Sciatic nerve (tissue), 2 donors: ENCODE measurements at places on chromosomes 11 and 22. TPM values are rescaled to one million over a fixed set of nuclear protein-coding genes. Genes with fewer than 3 reads are reported as not detected.

DNA sequence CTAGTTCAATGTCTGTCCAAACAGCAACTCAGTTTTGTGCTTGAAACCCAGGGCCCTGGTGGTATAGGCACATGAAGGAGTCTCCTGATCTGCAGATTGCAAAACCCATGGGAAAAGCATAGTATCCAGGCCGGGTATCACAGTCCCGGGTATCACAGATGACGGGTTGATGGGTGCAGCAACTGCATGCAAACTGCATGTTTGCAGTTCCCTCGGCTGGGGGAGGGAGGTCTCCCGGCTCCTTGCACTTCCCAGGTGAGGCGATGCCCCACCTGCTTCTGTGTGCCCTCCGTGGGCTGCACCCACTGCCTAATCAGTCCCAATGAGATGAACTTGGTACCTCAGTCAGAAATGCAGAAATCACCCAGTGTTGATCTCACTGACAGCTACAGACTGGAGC lies 53.9 kb downstream of the KCNQ1 start:
- DNase-seq = no peak

DNA sequence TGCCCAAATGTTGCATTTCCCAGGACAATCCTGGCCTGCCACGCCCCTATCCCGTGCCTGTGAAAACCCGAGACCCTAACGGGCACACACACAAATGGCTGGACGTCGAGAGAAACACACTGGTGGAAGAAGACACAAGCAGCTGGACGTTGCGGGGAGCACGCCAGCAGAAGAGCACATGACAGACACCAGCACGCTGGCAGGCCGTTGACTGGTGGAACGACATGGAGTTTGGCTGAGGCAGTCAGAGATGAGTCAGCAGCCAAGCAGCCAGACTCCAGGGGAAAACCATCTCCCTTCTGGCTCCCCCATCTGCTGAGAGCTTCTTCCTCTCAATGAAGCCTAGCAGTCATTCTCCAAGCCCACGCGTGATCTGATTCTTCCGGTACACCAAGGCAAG lies 606.7 kb upstream of the LRRC4C start:
- DNase-seq = no peak

- no peak for DNase-seq
These were observed 139.2 kb downstream of the MAML2 start for GRCh38 chr11:96203567-96204365.

GRCh38 chr22:29433856-29434255 lies 4.5 kb upstream of the RFPL1 start:
- no peak for DNase-seq

DNA sequence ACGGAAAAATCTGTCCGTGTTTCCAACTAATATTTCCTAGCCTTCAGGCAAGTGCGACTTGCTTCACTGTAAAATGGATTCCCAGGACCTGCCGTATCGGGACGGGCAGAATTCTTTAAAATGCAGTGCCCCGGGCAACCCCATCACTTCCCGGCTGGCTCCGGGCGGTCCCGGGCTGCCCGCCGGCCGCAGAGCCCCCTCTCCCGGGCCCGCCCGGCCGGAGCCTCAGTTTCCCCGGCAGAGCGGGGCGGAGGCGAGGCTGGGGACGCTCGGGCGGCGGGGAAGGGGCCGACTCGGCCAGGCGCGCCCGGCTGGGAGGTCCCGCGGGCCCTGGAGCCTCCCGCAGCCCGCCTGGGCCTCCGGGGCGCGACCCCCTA lies 84.2 kb upstream of the WNT7B start:
- no peak for DNase-seq

Gene KCNK4
- not detected for total RNA-seq

Gene CD3D
- total RNA-seq = 3.8 TPM

DNA sequence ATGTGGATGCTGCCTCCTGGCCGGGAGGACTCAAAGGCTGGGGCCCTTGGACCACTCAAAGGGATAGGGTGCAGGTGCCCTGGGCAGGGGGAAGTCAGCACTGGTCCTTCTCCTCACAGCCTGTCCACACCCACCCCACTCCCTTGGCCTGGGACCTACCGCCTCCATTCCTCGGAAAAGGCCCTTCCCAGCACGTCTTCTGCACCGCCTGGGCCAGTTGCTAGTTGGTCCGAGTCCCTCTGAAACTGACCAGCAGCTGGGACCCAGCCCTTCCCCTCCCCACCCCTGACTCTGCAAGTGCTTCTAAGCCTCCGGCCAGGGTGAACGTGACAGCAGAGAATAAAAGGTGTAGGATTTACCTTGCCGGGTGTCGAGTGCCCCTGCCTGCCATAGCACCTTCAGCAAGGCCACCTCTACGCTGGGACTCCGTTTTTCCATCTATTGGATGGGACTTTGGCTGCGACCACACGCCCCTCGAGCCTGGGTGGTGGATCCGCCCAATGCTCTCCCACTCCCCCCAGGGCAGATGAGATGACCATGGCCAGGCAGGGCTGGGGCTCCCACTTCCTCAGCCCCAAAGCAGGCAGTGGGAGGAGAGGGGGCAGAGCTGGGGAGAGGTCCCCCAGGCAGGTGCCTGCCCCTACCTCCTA lies 37.3 kb downstream of the OSBPL5 start:
- DNase-seq = peak; percentile 56

GRCh38 chr11:81895258-81895657 lies 838.4 kb downstream of the FAM181B start:
- no peak for DNase-seq

Gene USP47
- total RNA-seq = 57.5 TPM

DNA sequence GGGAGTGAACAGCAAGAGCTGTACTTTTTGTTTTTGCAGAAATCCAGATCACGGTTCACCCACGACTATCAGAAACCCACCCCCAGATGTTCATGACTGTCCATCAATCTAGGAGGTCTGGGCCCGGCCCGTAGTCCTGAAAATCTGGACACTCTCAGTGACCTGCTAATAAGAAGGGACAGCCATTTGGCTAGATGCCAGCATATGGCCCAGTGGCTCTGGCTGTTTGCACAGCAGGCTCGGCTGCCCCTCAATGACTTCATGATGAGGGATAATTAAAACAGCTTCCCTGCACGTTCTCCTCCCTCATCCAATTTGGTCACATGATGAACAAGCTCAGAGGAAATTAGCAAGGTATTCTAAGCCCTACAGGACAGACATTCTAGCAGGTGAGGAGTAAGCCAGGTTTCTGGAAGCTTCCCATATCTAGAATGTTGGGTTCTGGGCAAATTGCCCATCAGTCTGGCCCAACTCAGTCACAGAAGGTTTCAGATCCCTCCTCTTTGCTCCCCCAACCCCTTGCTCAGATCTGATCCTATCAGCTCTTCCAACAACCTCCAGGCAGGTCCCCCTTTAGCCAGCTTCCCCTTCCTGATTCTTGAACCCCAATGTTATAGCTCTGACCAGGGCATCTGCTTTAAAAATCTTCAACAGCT lies 397.3 kb downstream of the SHANK2 start:
- no peak for DNase-seq

DNA sequence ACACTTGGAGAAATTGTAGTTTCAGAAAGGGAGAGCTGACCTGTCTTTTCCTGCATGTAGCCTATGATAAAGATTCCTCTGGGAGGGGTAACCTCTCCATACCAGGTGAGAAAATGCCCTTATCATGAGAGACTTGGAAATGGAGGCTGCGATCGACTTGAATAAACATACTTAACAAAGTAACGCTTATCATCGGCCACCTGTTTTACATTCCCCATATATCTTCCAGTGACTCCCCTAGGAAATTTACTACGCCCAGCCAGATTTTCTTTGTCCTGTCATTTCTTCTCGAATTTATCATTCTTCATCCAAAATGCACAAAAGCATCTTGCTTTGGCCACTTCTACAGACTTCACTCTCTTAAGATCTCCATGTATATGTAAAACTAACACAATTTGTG lies 143.5 kb downstream of the CCDC81 start:
- no peak for DNase-seq

DNA sequence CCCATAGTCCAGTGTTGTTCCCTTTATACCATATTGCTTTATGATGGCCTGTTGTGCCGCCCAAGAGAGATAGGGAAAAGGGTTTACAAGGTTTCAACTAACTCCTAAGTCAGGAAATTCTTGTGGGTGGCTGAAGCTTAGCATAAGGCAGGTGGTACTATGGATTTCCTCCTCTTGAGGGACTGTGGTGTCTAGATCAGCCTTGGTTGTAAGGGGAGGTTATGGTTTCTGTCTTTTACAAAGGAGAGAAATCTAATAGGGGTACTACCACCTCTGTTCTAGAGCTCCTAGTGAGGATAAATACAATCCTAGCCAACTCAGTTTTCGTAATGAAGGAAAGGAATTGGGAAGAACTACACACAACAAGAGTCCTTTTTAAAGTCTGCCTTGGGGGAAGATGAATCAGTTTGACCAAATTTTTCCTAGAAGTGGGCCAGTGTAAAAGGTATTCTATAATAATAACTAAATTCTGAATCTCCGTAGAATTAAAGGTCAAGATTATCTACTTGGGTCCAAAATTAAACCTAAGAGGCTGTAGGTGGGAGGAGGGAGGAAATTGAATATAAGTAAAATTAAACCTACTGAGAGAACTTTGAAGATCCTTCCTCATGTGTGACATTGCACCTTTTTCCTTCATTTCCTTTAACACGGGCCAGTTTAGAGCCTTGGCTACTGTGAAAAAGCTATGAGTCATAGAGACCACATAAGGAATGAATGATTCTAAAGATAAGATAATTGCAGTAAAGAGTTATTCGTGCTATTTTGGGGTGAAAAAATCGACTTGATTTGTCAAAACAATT lies 17.2 kb downstream of the DLAT start:
- DNase-seq = no peak
